ENCODE measurements at places on chromosomes 6 and 20.

DNA sequence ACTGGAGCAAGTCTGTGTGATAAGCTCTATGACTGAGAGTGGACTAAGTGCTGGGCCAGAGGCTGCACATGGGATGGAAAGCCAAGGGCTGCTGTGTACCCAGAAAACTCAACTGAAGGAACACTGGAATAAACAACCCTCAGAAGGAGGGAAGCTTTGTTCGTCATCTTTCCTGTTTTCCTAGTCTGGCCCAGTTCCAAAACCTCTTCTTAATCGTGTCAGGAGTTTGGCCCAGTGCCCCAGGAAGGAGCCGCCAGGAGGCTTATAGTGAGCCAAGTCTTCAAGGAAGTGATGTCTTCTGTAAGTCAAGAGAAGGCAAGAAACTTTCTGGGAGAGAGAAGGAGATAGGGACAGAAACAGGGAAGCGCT, 23.3 kb upstream of the TOP1 start:
- DNase-seq, result no peak

DNA sequence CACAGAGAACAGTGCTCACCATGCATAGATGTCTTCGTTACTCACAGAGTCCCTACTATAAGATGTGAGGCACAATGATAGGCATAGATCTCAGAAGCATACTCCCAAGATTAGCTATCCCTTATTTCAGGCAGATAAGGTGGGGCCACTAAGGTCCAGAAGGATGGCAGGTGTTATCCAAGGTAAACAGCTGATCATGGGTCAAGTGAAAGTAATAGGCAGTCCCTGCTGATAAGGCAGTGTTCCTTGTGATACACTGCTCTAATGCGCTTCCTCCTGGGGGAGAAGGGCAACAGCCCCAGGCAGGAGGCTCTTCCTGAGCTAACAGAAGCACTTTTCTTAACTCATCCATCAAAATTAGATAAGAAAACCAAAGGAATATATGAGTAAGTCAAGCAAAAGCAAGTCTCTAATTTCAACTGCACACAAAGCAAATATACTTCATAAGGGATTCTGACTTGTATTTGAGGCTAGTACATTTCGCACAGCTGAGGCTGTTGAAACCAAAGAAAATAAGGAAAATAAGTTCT, 42.2 kb downstream of the METTL24 start:
- DNase-seq, result no peak

- DNase-seq, result peak; percentile 60
Observed at GRCh38 chr20:36105711-36106226, 48.8 kb upstream of the EPB41L1 start.

DNA sequence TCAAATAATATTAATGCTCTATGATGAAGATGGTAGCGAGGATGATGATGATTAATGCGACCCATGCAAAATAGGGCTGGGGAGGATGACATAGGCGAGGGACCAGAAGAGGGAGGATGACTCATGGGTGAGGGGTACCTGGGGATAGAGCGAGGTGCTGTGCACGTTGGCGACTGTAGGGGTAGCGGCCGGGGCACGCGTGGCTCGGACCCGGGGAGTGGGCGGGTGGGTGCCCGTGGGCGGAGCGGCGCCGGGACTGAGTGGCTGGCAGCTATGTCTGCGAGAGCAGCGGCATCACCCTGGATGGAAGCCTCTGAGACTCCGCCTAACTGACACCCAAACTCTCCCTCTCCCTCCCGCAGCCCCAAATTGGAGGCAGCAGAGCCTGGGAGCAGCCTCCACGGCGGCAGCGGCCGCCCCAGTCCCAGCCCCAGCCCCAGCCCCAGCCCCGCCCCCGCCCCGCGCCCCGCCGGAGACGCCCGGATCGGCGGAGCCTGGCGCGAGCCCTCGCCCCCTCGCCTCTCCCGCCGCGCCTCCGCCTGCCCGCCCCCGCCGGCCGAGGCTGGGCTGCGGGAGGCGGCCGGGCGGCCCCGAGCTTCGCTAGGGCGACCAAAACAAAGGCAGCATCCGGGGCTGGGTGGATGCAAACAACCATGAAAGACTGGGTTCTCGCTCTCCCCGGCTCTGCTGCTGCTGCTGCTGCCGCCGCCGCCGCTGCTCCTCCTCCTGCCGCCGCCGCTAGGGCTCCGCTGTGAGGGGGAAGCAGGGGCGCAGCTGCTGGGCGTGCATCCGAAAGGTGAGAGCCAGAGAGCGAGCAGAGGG, at the start of gene RIMS1:
Gene RIMS1, plus strand, starts transcription at position 367 of the 822 bp plus-strand sequence. CDS start 474 bp downstream, outside the sequence.
- DNase-seq, result peak; percentile 85

DNA sequence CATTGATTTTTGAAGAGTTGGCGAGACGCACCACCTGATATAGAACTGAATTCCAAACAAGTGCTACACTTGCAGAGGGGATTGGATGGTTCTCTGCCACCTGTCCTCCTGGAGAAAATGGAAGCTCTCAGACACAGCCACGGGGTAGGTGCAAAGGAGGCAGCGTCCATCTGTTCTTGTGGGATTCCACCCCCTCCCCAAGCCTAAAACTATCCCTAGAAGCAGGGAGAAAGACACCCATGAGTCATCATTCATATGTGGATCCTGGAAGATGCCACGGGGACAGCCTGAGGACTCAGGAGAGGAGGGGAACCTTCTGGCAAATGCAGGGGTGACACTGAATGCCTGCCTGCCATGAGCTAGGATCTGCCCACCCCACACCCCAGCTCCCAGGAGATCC, 171.3 kb upstream of the CST7 start:
- DNase-seq, result no peak

- DNase-seq, result no peak
Observed at GRCh38 chr6:43896329-43897255, 126.6 kb downstream of the VEGFA start.

DNA sequence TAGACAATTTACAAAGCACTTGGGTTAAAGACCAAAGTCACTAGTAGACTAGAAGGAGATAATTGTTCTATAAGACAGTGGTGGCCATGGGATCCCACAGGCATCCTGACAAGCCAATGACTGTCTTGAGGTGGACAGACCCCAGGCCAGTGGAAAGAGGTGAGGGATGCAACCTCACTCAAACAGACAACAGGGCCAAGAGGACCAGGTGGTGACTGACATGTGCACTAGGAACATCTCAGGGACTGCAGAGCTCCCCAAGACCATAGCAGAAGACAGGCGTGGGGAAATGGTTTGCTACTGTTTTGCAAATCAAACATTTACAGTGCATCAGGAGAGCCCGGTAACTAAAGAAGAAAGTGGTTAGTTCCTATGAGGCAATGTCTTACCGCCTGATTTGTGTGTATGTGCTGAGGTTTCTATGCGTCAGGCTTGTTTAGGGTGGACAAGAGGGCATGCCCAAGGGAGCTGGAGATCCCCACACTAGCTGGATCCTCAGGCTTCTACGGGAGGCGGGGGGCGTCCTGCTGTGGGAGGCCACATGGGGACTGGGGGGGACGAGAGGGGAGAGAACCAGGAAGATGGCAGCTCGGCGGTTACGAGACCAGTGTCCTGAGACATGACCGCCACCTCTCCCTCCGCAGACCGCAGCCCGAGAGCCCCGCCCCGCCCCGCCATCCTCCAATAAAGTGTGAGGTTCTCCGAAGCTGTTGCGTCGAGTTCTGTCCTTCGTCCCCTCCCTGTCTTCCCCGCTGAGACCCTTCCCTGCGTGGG, 623 bp upstream of the MRPS26 start:
- DNase-seq, result peak; percentile 83

- peak; percentile 29 for DNase-seq
Observed at GRCh38 chr6:32622545-32623401, 14.4 kb upstream of the HLA-DQA1 start.

DNA sequence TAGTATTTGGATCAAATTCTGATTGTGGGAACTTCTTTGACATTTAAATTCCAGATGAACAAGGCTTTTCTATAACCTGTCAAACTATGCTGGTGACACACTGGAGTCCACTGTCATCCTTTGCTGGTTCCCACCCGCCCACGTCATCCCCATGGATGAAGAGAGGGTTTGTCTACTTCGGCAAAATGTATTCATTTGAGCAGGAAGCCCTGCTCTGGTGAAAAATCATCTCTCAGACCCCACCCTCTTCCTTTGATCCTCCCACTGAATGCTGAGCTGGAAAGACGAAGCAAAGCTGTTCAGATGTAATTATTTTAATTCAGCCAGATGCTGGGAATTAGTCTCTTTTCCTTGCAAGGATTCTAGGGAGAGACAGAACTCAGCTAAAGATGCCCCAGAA, 50.5 kb downstream of the CPNE5 start:
- no peak for DNase-seq

DNA sequence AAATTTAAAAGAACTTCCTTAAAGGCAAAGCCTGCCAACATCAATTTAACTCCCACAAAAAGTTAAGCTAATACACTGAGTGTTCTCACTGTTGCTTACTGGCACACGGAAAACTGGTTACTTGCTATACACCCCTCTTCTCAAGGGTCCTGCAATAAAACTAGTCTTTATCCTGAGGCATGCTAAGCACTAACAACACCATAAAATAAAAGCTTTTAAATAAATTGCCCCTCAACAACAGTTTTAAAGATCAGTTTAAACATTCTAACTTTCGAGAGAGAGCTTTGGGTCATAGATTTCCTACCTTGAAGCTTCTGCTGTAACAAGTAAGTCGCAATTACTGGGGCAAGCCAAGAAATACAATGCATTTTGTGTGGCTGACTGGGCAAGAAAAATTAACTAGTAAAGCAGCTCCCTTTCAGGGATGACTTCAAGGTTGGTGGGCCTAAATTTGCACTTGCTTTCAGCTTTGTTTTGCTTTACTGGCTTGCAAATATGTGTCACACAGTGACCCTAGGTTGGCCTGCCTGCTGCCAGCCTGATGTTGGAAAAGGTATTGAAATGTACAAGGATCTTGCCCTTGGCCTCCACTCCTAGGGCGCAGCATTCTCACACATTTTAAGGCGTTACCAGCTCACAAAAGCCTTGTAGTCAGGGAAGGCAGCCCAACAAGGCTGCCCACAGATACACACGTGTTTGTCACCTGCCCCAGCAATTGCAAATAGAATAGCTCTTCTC, 4.0 kb upstream of the HEY2 start:
- peak; percentile 37 for DNase-seq

GRCh38 chr20:50320901-50321796, 130.5 kb downstream of the CEBPB start:
- DNase-seq, result no peak

- no peak for DNase-seq
Observed at GRCh38 chr6:166952121-166952520, 4.2 kb downstream of the RNASET2 start.

DNA sequence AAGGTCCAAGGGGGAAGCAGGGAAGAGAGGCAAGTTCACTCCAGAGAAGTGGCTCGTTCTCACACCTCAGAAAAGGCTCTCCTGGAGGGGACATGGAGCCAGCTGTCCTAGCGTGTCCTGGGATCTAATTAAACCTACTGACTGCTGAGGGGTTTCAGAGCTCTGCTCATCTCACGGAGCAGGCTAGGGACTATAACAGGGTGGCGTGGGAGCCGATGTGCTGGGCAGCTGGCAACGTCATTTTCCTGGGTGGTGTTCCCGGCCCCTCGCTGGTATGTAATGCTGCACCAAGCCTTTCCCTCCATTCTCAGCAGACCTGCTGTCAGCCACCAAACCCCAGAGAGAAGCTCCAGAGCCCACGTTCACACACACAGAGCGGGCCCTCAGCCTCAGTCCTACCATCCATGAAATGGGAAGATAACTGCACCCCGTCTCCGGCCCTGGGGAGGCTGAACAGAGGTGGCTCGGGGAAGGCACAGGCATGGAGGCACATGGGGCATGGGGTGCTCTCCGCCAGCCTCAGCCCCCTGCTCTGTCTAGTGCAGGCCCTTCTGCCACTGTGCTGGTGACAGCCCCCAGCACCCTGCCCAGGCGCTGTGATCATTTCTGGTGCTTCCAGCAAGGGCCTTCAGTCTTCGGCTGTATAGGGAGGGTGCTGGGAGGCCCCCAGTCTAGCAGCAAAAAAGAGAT, 1.9 kb downstream of the CST7 start:
- DNase-seq, result no peak

GRCh38 chr20:57769756-57770155, 59.9 kb upstream of the PMEPA1 start:
- DNase-seq, result no peak

- no peak for DNase-seq
Observed at GRCh38 chr6:37259191-37259590, 1.2 kb upstream of the TMEM217 start.

- no peak for DNase-seq
Observed at GRCh38 chr6:157427969-157428368, 47.0 kb downstream of the ZDHHC14 start.

GRCh38 chr20:25256226-25256859, 8.5 kb downstream of the PYGB start:
- no peak for DNase-seq

GRCh38 chr6:45830441-45831139, 185.1 kb downstream of the CLIC5 start:
- DNase-seq, result no peak

- DNase-seq, result no peak
Observed at GRCh38 chr6:39249278-39249677, 20.0 kb upstream of the KCNK5 start.

- DNase-seq, result no peak
Observed at GRCh38 chr6:6866656-6867403, 240.9 kb upstream of the RREB1 start.

GRCh38 chr20:50548396-50548795, 38.2 kb downstream of the PTPN1 start:
- DNase-seq, result no peak

- DNase-seq, result no peak
Observed at GRCh38 chr20:8209061-8209460, 77.0 kb downstream of the PLCB1 start.

DNA sequence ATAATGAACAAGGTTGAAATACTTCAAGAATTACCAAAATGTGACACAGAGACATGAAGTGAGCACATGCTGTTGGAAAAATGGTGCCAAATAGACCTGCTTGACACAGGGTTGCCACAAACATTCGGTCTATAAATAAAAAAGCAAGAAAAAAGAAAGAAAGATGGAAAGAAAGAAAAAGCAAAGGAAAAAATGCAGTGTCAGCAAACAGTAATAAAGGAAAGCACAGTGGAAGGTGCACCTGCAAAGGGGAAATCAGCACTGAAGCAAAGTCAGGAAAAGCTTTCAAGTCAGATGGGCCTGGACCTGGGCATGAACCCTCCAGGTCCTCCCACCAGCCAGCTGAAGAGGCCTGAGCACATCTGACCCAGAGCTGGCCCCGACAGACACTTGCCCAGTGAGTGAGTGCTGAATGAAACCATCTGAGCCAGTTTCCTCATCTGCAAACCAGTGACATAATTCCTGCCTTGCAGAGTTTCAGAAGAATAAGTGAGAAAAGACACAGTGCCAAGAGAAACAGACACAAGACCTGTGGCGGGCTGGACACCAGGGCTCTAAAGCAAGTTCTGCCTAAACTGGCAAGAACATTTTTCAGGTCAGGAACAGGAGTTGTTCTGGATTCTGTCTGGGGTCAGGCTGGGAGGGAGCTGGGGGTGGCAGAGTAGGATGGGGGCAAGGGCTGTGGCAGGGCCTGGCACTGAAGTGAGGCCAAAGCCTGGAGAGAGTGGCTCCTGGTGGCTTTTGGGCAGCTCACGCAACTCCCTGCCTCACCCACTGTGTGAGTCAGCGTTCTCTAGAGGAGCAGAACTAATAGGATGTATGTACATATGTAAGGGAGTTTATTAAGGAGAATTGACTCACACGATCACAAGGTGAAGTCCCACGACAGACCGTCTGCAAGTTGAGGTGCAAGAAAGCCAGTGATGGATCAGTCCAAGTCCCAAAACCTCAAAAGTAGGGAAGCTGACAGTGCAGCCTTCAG, 23.9 kb upstream of the MICB start:
- DNase-seq, result no peak

- no peak for DNase-seq
Observed at GRCh38 chr6:148935705-148936435, 189.0 kb downstream of the UST start.

All from NCI-H1417 (cell line).